ENCODE measurements at places on chromosomes 5 and 9.

GRCh38 chr5:142722896-142723295, 37.0 kb upstream of the FGF1 start:
- no peak for DNase-seq

DNA sequence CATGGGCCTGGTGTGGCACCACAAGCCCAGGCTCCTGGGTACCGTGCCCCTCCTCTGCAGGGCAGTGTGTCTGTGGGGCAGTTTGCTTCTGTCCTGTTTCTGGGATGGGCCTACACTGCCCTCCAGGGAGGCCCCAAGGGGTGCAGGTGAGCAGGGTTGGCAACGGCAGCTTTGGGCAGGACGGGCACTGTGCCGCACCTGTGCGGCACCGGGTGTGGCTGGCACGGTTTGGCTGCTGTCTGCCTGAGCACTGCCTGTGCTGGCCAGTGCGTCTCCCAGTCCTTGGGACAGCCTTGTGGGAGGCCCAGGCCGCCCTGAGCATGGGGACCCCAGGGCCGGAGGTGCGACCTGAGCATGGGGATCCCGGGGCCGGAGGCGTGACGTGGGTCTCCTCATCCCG, 37.2 kb downstream of the RXRA start:
- DNase-seq = no peak

DNA sequence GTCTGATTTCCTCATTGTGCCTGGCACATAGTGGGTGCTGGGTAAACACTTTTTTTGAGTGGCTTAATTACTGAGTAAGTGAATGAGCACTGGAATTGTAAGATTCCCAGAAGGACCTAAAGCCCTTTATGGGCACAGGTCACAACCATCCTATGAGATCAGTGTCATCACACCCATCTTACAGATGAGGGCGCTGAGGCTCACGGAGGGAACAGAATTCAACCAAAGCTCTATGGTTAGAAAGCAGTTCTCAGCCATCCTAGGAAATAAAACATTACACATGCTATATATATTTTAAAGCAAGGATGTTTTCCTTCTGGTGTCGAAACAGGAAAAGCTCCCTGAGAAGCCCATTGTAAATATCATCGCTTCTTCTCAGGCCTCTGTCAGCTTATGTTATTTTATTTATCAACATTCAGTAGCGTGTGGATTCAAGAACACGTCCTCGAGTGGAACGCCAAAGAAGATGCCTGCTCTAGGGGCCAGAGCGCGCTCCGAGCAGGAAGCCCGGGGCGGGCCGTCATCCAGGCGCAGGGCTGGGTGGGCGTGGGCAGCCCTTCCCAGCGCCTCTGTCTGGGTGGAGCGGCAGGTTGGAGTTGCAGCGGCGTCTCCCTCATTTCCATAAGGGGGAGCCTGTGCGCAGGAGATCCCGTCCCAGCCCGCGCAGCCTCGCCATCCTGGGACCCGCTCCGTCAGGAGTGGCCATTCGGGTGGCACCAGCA, 155.8 kb upstream of the SMIM23 start:
- DNase-seq = no peak

- DNase-seq = no peak
Observed at GRCh38 chr9:94950579-94951323, 224.3 kb downstream of the AOPEP start.

DNA sequence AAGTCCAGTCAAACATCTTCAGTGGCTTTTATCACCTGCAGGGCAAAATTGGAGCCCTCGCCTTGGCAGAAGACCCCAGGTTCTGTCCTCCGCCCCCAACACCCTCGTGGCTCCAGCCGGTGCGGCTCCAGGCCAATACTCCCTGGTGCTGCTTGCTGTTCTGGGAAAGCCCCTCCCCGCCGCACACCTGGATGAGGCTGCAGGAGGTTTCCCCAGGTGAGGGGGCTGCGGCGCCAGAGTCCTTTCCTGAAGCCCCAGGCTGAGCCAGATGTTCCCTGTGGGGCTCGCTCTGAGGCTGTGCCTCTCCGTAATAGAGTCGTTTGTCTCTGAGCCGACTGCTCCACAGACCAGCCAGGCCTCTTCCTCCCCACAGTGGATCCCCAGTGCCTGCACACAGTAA, 375.4 kb upstream of the IRX1 start:
- DNase-seq = no peak
